ENCODE measurements at places on chromosomes 12 and 14.

- DNase-seq, result no peak
Measured at GRCh38 chr12:10167599-10167998, 4.3 kb downstream of the OLR1 start.

- peak; percentile 14 for DNase-seq
Measured at GRCh38 chr12:113424915-113425823, 3.0 kb downstream of the SDSL start.

- DNase-seq, result no peak
Measured at GRCh38 chr12:65565601-65566560, 258.4 kb upstream of the HMGA2 start.

DNA sequence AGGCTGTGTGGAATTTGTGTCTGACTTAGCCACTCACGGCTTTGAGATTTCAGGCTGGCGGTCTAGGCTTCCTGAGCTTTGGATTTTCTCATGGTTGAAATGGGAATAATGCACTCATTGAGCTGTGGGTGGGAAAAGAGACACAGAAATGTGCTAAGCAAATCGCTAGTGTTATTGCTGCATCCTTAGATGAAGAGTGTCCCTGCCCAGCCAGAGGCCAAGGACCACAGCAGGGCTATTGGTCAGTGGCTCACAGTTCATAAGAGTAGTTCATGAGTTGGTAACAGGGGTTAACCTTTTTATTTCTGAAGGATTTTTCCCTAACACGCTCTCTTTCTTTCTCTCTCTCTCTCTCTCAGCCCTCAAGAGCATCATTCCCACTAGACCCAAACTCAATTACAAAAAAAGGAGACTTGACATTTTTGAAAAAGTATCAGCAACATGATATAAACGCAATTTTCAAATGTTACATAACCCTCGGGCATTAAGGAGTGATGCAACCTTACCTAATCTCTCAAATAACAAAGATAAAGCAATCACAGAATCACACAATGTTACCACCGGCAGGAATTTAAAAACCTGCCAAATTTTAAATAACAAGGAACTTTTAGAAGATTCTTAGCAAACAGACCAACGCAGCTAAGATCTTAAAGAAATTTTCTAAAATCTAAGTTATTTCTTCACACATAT, 36.7 kb upstream of the RMST start:
- no peak for DNase-seq

GRCh38 chr12:91441993-91442952, 259.7 kb upstream of the DCN start:
- no peak for DNase-seq

DNA sequence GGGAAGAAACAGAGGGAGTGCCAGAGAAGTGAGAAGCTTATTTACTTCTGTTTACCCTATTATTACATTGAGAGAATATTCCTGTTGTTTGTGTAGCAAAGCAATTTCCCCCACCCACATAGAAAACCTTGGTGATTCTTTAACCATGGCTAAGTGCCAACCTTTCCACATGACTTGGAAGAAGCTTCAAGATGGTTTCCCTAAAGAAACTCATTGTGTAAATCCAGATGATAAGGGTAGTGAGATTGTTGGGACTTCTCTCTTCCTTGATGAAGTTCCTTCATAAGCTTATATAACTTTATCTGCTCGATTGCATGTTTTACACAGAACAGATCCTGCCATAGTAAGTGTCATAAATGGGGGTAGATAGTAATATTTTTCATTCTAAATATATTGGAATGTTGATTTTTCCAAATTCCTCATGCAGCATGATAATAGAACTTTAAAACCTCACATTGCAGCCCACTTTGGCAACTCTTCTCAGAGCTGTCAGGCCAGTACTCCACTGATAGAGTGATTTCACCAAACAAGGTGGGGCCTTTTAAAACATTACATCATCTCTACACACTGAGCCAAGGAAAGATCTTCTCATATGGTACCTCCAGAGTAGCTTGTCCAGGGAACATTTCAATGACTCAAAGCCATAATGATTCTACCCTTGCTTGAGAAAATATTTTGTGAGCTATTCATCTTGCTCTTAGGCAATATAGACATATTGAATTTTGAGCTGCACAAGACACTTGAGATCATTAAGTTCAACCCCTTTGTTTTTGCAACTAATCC, 47.8 kb upstream of the KIF21A start:
- DNase-seq, result no peak

DNA sequence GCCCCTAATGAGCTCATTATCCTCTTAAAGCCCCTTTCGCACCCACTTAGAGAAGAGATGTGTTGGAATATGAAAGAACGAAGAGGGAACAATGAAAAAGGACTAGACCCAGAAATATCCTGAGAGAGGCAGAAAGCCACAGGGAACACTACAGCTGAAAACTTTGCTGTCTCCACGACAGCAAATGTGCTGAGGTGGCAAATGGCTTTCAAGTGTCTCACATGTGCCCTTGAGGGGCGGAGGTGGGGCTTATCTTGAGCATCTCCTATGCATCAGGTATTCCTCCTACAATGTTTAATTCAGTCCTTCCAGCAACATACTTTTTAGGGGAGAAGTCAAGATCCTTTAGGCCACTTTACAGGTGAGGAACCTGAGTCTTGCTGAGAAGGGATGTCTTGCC, 62.9 kb downstream of the WSCD2 start:
- peak; percentile 14 for DNase-seq

DNA sequence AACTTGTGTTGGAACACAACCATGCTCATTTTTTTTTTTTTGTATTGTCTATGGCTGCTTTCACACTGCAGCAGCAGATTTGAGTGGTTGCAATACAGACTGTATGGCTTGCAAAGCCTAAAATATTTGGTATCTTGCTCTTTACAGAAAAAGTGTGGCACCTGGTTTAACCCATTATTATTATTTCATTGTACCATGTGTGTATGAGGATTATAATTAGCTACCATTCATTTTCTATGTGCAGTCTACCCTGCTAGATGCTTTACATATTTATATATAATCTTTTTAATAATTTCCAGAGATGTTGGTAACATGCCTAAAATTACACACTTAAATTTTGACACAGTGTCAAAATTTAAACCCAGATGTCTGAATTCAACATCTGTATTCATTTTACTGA, 37.7 kb downstream of the SPATS2 start:
- DNase-seq, result no peak

GRCh38 chr12:77788231-77789168, 42.2 kb upstream of the NAV3 start:
- no peak for DNase-seq

DNA sequence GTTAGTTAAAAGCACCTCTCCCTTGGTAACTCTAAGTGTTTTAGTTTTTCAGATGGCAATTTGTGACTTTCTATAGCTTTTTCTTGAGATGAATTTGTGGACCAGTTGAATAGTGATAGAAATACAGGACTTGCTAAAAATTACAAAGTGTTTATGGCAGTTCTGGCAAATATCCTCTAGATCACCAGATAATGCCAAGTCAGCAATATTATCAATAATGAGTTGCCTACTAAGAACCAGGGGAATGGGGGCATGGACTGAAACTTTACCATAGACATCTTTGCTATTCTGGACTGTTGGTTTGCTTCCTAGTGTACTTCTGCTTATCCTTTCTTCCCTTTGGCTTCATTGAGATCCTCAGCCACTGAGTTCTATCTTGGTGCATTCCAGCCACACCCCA, 584.2 kb downstream of the DIO2 start:
- DNase-seq, result no peak

DNA sequence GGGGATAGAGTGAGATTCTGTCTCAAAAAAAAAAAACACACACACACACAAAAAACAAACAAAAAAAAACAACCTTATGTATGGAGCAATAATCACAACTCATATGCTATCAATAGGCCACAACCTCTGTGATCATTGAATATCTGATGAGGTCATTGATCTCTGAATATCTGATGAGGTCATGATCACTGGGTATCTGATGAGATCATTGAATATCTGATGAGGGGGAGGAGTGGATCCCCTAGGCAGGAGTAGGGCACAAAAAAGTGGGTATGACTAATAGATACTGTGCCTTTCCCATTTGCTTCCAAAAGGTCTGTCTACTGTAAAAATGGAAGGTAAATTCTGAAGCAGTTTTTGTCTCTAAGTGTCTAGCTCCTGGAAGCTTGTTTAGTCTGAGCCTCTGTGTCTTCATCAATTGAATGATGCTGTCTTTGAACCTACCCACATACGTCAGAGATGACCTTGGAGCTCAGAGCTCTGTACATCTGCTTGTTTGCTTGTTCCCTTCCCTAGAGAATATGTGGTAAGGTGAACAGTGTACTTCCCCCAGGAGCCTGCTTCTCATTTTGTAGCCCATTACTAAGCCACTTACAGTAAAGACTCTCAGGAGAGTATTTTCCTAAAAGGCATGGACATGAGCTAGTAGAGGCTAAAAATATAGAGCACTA, 13.6 kb downstream of the PAH start:
- DNase-seq, result no peak

DNA sequence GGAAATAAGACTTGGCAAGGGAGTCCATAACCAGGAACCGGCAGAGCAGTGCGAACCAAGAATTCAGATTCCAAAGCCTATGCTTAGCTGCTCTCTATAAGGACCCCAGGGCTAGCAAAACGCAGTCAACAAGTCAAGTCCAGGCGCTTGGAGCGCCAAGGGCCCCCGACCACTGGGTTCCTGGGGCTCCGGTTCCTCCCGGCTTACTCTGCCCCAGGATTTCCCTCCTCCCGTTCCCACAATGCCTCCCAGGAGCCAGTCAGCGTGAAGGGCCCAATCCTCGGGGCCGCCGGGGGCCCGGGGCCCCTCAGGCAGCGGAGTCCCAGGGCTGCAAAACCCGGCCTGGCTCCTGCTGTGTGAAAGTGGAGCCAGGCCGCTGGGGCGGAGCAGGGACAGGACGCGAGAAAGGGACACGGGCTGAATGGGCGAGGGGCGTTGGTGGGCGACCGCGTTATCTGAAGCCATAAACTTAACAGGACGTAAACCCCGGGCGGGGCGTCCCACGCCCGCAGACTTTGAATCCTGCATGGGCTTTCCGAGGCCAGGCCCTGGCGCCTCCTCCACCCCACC, 1.5 kb downstream of the KRT8 start:
- DNase-seq, result peak; percentile 18

- no peak for DNase-seq
Measured at GRCh38 chr12:51924551-51925319, 17.4 kb downstream of the ACVRL1 start.

GRCh38 chr14:35088514-35088913, 33.3 kb downstream of the PPP2R3C start:
- no peak for DNase-seq

- no peak for DNase-seq
Measured at GRCh38 chr12:1013618-1014489, 22.8 kb downstream of the ERC1 start.

GRCh38 chr12:132711080-132711843, 620 bp downstream of the PGAM5 start:
- DNase-seq, result no peak

DNA sequence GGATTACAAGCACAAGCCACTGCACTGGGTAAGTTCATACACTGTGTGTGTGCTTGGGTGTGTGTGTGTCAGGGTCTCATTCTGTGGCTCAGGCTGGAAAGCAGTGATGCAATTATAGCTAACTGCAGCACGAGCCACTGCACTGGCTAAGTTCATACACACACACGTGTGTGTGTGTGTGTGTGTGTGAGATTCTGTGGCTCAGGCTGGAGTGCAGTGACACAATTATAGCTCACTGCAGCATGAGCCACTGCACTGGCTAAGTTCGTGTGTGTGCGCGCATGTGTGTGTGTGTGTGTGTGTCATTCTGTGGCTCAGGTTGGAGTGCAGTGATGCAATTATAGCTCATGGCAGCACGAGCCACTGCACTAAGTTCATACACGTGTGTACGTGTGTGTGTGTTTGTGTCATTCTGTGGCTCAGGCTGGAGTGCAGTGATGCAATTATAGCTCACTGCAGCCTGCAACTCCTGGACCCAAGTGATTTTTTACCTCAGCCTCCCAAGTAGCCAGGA, 85.4 kb downstream of the HECTD1 start:
- no peak for DNase-seq

DNA sequence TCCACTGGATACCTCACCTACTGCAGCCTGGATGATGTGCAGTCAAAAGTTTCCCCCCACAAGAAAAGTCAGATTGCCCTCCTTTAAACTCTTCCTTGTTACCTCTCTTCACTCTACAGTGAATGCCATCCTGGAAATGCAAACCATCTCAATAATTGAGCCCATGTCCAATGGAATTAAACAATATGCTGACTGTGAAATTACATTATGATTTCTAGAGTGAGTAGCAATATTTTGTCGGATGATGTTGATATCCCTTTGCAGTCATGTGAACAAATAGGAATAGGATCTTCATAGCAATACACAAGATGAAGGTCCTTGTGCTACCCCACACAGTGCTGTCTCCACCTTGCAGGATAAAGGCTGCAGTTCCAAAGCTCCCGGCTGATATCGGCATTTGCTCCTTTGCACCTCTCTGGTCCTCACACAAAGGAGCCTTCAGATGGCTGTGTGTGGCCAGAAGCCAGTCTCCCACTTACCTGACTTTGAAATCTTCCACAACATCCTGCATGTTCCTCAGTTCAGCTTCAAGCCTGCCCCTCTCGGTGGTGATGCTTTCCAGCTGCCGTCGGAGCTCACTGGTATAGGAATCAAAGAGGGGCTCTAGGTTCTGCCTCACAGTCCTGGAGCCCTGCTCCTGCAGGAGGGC, 1.5 kb downstream of the KRT75 start:
- no peak for DNase-seq

DNA sequence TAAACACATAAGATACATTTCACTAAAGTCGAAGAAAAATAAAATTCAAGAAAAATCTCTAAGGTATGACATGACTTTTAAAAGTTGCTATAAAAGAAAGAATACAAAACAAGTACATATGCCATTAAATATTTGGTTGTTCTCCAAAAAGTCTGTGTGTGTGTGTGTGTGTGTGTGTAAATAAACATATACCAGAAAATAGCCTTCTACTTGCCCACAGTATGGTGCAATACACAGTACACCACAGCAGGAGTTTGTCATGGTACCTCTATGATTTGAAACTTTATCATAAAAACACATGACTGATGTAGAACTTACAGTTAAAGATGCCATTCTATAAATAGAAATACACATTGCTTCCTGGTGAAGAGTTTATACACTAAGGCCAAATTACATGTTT, 692.7 kb upstream of the MGAT4C start:
- DNase-seq, result no peak

- DNase-seq, result no peak
Measured at GRCh38 chr14:94636744-94637412, 24.7 kb downstream of the SERPINA3 start.

- no peak for DNase-seq
Measured at GRCh38 chr12:78580296-78580695, 284.3 kb upstream of the SYT1 start.

GRCh38 chr12:80655751-80656150, 51.7 kb upstream of the MYF6 start:
- no peak for DNase-seq

DNA sequence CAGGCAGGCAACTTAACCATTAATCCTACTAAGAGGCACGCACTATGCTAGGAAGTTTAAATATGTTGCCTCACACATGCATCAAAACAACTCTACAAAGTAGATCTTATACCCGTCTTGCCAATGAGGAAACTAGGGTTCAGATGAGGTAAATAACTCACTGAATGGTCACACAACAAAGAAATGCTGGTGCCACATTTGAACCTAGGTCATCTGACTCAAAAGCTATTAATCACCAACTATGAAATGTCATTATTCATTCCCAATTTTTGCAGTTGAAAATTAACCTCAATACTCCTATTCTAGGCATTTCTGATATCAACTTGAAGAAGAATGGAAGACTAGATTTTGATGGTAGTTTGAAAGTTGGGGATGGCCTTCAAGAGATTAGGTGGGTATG, 2.8 kb upstream of the PYROXD1 start:
- DNase-seq, result no peak
